ENCODE measurements at places on chromosomes 16 and 17. TPM values are rescaled to one million over a fixed set of nuclear protein-coding genes. Genes with fewer than 3 reads are reported as not detected.

G6PC1 gene
- total RNA-seq = not detected

GRCh38 chr17:57629886-57630285, 115.2 kb downstream of the CCDC182 start:
- H3K36me3 ChIP-seq = no peaks in the 10 kb centered on the region
- DNase-seq = no peak
- no peak overlapping the region for H3K27ac ChIP-seq
- H3K4me1 ChIP-seq = peaks cover 2% of the 10 kb centered on the region

SLX4 gene
- total RNA-seq = 7.8 TPM

GRCh38 chr17:16969931-16970906, 1.7 kb downstream of the TNFRSF13B start:
- DNase-seq = no peak
- peaks cover 11% of the 10 kb centered on the region for H3K27me3 ChIP-seq
- H3K27ac ChIP-seq = no peak overlapping the region
- H3K4me1 ChIP-seq = no peaks in the 10 kb centered on the region

DNA sequence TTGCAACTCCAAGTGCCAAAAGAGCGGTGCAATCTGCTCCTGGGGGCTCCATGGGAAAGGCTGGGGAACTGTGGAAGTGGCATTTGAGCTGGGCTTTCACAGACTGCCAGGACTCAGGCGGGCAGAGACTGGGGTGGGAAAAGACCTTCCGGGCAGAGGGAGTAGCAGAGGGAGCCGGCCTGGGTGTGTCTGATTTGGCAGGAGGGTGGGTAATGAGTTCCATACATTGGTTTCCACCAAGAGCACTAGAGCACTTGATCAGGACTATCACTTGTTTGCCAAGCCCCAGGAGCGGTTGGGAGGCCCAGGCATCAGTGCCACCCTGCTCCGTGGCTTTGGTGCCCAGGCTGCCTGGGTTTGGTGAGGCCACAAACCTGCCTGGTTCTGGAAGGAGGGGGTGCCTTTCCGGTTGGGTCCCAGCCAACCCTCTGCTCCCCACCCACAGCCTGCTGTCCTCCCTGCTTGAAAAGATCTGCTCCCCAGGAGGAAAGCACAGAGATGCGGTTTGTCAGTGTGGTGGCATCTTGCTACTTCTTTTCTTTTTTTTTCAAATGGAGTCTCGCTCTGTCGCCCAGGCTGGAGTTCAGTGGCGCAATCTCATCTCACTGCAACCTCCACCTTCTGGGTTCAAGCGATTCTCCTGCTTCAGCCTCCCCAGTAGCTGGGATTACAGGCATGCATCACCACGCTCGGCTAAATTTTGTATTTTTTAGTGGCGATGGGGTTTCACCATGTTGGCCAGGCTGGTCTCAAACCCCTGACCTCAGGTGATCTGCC, 3.5 kb upstream of the TRIM47 start:
- H3K4me3 ChIP-seq = no peak overlapping the region
- H3K27ac ChIP-seq = no peak overlapping the region
- DNase-seq = no peak
- peaks cover 10% of the 10 kb centered on the region for H3K4me1 ChIP-seq
